HCT116 (cell line): ENCODE measurements at places on chromosomes 1 and 21.

- no peak for DNase-seq
Measured at GRCh38 chr21:34698270-34699015, 29.6 kb downstream of the CLIC6 start.

DNA sequence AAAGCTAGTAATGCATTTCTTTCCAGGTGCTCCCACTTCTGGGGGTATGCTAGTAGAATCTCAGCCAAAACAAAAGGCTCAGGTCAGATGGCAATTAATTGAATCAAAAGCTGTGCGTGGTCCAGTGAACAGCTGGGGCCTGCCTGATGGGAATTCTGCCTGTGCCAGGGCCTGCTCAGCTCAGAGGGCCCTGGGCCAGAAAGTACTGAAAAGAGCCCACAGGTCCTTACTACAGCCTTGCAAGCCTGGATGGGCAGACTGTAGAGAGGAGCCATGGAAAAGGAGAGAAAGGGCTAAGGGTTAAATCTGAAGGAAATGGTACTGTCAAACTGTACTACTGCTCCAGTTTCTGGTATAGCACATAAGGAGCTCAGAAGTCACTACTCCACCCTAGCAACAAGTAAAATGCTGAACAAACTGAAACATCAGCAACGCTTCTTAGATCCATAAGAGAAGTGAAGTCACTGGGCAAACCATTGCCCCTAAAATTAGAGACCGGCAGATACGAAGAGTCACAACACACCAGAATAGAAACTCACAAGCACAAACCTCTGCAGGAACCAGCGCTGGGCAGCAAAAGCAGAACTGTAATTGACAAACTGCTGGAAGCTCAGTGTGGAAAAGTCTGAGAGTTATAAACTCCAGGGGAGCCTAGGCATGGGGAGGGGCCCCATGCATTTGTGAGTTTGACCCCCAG is 121.1 kb upstream of the SYT6 start:
- DNase-seq = no peak

DNA sequence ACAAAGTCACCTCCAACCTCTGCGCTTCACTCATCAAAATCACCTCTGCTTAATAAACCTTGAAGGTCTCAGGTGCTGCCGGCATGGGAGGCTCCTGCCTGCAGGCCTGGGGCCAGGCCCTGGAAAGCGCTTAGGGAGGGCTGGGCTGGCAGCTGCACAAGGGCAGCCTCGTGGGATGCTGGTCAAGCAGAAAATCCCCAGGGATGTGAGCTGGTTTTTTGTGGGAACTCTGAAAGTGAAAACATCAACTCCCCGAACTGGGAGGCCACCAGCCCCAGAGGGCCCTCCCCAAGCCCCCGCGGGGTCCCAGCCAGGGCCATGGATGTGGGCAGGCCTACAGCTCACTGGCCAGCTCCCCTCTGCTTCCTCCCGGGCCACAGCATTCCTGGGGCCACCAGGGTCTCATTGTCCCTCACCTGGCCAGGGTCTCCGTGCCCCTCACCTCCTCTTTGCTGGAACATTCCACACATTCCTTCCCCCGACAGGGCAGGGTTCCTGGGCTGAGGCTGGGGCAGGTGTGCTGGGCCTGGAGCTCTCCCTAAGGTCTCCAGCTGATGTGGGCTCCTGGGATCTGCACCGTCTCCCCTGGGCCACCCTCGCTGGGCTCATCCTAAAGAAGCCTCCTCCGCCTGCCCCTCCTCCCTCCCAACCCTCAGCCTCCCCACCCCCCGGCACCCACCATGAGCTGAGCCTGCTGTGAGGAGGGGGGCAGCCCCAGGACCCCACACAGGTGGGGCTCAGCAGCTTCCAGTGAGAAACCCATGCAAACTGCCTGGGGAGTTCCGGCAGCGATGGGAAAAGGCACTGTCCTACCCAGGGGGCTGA is 36.0 kb upstream of the POFUT2 start:
- no peak for DNase-seq

DNA sequence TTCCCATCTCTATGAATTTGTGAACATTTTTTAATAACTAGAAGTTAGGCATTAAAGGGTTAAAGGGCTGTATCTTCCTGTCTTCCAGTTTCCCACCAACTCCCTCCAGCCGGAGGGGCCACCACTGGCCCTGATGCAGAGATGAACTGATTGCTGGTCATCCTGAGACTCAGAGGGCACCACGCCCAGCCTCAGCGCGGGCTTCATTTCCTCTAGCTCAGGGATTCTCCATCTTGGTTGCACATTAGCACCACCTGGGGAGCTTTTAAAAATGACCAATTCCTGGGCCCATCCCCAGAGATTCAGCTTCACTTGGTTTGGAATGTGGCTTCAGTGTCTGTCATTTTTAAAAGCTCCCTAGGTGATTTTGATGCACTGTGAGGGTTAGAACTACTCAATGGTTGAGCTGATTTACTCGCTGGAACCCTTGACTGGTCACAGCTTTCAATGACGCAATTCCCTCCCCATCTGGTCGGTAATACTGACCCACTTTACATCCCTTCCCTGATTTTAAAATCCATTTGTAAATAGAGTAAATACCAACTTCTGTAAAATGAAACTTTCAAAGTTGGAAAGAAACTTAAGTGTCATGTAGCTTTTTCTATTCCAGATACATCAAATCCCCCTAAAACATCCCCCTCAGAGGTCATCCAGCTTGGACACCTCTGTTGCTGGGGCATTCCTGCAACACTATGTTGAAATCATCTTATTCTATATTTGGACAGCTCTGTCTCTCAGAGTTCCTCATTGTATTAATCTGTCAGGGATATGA is 5.1 kb downstream of the NAV1 start:
- no peak for DNase-seq

DNA sequence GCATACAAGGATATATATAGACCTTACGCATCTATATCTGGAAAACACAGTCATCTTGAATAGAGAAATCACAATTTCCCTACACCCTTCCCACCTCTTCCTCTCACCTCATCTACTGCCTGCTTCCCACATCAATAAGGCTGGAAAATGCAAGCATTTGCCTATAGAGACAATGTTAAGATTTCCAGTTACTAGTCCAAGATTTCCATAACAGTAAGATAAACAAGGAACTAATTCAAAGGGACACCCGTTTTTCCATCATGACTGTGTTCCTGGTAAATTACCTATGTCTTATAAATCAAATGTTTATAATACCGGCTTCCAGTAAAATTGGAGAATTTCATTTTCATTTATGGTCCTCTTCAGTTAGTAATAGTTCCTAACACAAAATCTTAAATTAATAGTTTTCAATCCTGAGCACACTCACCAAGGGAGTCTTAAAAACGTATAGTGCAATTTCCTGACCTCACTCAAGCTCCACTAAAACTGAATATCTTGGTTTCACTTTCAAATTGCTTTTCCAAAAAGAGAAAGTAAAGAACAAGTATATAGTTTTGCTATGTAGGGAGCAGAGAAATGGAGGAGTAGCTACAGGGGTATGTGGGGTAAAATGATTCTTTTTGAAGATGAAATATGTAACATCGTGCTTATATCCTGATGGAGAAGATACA is 398.7 kb downstream of the PLPP3 start:
- no peak for DNase-seq

GRCh38 chr21:45542242-45542666 is at the start of gene SLC19A1:
Gene SLC19A1, minus strand, starts transcription at chr21:45542440. Its CDS starts 4,481 bp downstream, at chr21:45537959.
- DNase-seq = no peak

DNA sequence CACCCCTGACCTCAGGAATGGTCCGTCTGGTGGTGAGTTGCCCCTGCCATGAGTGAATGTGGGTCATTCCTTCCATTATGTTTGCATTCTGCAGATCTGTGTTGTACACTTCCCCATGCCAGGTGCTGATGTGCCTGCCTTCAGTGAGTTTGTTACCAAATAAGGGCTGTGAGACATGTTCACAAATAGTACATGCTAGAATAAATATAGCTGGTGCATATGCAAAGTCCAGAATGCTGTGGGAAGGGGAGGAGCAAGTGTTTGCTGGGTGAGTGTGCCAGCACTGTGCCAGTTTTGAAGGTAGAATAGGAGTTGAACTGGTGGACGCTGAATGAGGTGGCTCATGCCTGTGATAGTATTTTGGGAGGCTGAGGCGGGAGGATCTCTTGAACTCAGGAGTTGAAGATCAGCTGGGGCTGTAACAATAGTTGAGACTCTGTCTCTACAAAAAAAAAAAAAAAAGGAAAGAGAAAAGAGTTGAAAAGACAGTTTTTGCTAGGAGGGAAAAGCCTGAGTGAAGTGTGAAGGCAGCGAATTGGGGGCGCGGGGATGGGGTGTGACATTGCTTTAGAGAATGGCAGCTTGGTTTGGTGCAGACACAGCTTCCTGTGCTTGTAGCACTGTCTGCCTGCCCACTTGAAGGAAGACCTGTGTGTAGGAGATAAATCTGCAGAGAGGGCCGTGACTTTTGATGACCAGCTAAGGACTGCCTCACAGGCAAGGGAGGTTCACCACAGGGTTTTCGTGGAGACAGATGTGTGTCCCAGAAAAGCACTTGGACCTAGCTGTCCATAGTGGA is 61.1 kb downstream of the LGR6 start:
- no peak for DNase-seq

DNA sequence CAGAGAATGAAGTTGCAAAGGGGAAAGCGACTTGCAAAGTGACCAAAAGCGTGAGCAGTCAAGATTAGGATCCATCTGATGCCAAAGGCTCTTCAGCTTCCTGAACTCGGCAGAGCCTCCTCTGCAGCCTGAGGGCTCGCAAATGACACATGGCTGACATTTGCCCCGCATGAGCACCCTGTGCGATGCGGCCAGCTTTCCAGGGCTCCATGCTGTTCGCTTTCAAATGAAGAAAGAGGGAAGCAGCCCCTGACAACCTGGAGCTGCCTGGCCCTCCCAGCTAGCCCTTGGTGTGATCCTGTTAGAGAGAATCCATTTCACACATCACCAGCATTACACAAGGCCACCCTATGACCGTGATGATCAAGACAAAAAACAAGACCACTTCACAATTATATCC is 20.2 kb upstream of the FAM131C start:
- no peak for DNase-seq

DNA sequence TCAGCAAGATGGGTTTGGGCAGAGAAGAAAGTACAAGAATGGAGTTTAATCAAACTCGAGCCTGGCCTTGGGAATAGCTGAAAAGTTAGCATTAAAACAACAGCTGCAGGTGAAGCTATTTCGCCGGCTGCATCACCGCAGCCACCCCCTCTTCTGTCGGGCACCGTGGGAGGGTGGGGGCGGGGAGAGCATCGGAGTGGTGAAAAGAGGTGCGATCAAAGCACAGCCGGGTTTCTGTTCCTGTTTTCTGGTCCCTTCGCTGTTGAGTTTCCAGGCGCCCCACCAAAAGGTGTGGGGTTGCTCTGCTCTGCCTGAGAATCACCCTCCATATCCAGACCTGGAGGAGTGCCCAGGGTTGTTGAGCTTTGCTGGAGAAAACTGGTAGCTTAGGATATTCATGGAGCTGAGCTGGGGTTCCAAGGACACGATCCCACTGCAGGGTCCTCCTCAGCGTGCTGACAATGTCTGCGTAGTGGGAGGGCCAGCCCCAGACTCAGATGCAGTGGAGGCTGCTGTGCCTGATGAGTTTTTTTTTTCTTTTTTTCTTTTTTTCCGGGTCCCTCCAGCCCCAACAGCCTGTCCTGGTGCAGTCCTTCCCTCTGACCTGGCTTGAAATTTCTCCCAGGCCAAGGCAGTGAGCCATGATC is 127.5 kb upstream of the C1orf174 start:
- no peak for DNase-seq

GRCh38 chr1:110007046-110007830 is 22.7 kb downstream of the AHCYL1 start:
- DNase-seq = no peak
